ENCODE measurements at places on chromosomes 3 and 15. TPM values are rescaled to one million over a fixed set of nuclear protein-coding genes. Genes with fewer than 3 reads are reported as not detected.

GRCh38 chr3:144557515-144557914 lies 585.9 kb downstream of the DIPK2A start:
- no peak for DNase-seq

DNA sequence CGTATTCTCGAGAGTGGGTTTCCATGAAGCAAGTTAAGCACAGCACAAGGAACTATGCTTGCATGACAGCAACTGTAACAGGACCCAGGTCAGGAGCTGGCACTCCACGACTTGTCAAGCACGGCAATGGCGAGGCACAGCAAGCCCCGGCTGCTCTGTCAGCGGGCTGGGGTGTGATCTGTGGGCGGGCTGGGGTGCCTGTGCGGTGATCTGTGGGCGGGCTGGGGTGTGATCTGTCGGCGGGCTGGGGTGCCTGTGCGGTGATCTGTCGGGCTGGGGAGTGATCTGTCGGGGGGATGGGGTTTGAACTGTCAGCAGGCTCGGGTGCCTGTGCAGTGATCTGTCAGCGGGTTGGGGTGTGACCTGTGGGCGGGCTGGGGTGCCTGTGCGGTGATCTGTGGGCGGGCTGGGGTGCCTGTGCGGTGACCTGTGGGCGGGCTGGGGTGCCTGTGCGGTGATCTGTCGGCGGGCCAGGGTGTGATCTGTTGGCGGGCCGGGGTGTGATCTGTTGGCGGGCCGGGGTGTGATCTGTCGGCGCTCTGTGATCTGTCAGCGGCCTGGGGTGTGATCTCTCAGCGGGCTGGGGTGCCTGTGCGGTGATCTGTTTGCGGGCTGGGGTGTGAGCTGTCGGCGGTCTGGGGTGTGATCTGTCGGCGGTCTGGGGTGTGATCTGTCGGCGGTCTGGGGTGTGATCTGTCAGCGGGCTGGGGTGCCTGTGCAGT lies 205.7 kb downstream of the XXYLT1 start:
- DNase-seq: no peak

Gene ZNF501
- total RNA-seq: 1.9 TPM

- no peak for DNase-seq
Measured at GRCh38 chr3:36765104-36765503, 751 bp upstream of the DCLK3 start.

GRCh38 chr3:72663429-72663828 lies 184.8 kb downstream of the SHQ1 start:
- peak; percentile 7 for DNase-seq

DNA sequence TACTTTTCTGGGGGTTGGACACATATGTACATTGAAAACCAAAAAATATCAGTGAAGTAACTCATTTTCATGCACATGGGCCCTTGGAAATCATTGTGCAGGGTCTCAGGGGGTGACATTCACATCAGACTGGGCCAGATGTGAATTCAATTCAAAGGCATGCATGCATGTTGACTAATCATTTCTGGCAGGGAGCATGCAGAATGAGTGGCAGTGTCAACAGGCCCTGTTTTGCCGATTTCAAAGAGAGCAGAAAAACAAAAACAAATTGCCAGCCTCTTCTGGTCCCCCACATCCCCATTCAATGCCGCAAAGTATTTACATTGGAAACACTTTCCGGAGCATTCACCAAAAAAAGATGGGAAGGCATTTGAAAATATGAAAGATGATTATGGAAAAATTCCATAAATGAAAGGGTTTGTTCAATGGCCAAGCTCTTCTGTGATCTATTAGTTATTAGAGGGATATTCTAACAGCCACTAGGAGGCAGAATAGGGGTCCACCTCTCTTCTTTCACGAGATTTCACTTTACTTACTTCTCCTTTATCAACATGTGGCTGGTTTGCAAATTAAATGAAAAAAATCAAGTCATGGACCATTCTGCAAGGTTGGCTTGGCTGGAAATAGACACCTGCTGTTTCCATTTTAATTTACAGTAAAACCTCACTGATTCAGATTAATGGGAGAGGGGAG lies 119.9 kb upstream of the FEZF2 start:
- no peak for DNase-seq

GRCh38 chr15:67109141-67110034 lies 44.0 kb downstream of the SMAD3 start:
- DNase-seq: peak; percentile 97

- DNase-seq: no peak
Measured at GRCh38 chr3:124019291-124019690, 27.4 kb upstream of the ROPN1 start.

Gene POLQ
- 5.4 TPM for total RNA-seq

- DNase-seq: no peak
Measured at GRCh38 chr15:77819048-77819850, 186.5 kb upstream of the LINGO1 start.

- DNase-seq: no peak
Measured at GRCh38 chr15:35150361-35150760, 65.3 kb upstream of the NANOGP8 start.

Gene DTWD1
- total RNA-seq: 35.3 TPM

Gene CFAP100
- not detected for total RNA-seq

Measured in H4 (cell line).